ENCODE measurements at places on chromosomes 12 and 14.
A peak's percentile ranks its signal among the peaks of the same experiment; 100 is the strongest.

GRCh38 chr12:71503579-71504391, 64.2 kb downstream of the LGR5 start:
- DNase-seq, result no peak

- DNase-seq, result peak; percentile 74
These were observed 317.5 kb upstream of the RTL1 start for GRCh38 chr14:101220921-101221510.

DNA sequence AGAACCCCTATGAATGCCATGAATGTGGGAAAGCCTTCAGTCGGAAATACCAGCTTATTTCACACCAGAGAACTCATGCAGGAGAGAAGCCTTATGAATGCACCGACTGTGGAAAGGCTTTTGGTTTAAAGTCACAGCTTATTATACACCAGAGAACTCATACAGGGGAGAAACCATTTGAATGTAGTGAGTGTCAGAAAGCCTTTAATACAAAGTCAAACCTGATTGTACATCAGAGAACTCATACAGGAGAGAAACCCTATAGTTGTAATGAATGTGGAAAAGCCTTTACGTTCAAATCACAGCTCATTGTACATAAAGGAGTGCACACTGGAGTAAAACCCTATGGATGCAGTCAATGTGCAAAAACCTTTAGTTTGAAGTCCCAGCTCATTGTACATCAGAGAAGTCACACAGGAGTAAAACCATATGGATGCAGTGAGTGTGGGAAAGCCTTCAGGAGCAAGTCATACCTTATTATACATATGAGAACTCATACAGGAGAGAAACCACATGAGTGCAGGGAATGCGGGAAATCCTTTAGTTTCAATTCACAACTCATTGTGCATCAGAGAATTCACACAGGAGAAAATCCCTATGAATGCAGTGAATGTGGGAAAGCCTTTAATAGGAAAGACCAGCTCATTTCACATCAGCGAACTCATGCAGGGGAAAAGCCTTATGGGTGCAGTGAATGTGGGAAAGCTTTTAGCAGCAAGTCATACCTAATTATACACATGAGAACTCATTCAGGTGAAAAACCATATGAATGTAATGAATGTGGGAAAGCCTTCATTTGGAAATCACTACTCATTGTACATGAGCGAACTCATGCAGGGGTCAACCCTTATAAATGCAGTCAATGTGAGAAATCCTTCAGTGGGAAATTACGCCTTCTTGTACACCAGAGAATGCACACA, 22.3 kb downstream of the ZNF268 start:
- no peak for DNase-seq

GRCh38 chr12:131033486-131033885, 79.8 kb downstream of the ADGRD1 start:
- DNase-seq, result no peak

DNA sequence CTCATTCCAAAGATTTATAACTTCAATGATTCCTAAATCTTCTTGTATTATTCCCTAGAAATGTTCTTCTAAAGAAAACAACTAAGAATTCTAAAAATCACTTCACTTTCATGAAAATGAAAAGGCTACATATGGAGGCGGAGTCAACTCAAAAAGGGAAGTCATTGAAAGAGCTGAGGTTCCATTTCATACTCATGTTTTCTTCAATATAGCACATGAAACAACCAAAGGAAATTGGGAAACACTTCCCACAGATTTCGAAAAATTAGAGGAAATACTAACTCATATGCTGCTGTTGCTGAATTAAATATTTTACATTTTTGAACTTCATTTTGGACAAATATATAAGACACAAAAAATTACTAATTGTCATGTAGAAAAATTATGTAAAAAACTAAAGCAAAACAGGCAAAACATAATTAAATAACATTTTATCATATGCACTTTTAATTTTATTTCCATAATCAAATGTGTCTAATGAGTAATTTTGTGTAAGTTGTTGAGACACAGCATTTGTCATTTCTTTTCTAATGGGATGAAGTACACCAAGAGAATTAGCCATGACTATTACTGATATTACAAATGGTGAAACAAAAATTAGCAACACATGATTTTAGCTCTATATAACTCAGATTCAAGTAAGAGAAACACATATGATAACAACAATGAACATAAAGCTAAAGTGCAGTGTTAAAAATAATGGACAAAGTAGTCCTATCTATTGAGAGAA, at the start of gene CD163:
Gene CD163, minus strand, starts transcription at position 92 of the 730 bp plus-strand sequence. Its CDS starts 87 bp downstream, at position 5.
- DNase-seq, result no peak

DNA sequence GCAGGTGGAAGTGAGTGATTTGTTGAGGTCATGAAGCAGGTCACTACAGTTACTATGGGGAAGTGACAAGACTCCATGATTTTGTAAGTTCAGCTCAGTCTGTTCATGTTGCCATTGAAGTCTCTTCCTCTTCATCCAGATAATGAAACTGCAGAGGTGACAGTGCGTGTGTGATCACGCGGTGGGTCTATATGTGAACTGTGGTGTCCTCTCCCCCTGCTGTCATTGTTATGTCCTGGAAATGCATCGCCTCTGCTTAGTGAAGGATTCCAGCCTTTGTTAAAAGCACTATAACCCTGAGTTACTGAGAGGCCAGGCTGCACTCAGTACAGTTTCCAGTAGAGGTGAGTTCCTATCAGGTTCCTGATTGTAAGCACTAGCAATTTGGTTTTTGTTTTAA, 216.2 kb upstream of the RMST start:
- no peak for DNase-seq

GRCh38 chr14:104816616-104816884, 15.6 kb downstream of the ZBTB42 start:
- DNase-seq, result no peak

GRCh38 chr14:86299994-86300393, 770.0 kb downstream of the FLRT2 start:
- no peak for DNase-seq

DNA sequence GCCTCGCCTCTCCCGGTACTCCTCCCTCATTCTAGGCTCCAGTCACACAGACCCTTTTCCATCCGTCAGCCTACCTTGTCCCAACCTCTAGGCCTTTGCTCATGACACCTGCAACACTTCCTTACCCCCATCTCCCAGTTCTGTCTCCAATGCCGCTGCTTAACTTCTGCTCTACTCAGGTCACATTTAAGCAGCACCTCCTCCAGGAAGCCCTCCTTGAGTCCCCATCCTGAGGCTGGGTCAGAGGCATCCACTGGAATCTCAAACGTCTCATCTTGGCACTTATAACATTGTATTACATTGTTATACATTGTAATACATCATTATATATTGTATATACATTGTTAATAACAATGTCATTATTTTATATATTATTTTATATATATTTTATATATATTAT, 32.8 kb downstream of the RASAL1 start:
- no peak for DNase-seq

DNA sequence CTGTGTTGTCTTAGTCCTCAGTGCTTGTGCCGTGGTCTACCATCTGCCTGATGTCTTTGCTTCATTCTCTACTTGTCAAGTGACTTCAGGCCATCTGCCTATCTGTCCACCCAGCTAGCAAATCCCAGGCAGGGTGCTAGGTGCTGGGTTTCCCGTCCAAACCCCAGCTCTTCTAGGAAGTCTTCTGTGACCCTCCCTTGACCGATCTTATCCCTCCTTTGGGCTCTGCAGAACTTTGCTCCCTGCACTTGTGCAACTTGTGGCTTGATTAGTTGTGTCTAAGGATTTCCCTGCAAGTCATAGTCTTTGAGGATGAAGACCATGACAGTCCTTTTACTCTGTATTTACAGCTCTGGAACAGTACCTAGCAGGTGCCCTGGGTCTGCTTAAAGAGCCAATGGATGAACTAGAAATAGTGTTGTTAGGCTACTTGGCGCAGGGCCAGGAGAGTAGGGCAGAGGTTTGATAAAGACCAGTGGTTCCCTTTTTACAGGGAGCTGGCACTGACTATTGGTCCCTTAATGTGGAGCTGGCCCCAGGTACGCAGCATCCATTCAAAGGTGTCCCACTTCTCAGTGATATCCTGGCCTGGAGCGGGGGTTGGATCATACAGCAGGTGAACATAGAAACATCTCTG, 60.1 kb downstream of the ADCK1 start:
- no peak for DNase-seq

GRCh38 chr12:21221778-21222177, 90.8 kb downstream of the SLCO1B1 start:
- DNase-seq, result no peak

DNA sequence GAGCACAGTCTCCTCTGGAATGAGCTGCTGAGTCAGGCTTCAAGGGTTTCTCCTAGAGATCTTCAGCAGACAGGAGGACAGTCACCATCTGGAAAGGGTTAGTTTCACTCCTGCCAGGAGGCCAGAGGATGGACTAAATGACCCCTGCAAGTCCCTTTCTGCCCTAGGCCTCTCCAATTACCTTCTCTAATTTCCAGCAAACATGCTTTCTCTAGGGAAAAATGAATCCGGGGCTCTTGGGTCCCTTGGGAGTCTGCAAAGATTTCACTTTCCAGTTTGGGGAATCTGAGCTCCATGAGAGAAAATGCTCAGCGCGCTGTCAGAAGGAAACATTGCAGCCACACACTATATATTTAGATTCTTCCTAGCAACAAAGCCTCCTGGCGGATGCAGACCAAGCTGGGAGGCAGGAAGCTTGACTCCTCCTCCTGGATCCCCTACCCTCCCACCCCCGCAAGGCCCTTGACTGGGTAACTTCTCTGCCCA, 184.4 kb upstream of the CCND2 start:
- no peak for DNase-seq

- no peak for DNase-seq
These were observed 151.3 kb downstream of the BTG1 start for GRCh38 chr12:91994208-91994797.

DNA sequence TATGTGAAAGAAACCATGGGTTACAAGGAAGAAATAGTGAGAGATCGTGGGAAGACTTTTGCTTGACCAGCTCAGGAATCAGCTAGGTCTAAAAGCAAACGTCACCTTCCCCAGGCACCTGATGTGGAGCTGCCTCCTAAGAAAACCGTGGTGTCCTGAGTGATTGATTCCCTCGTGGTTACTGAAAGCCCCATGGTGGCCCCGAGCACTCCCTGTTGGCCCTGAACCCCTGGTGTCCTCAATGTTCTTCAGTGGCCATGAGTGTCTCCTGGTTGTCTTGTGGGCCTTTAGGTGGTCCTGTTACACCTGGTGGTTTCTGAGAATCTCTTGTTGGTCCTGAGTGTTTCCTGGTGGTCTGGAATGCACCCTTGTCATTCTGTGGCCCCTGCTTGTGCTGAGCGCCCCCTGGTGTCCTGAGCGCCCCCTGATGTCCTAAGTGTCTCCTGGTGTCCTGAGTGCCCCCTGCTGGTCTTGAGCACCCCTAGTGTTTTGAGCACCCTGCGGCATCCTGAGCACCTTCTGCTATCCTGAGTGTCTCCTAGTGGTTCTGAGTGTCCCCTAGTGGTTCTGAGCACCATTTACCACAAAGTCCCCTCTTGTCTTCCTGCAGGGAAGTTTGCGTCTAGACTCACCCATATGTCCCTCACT, 518.7 kb downstream of the TMEM121 start:
- DNase-seq, result no peak

DNA sequence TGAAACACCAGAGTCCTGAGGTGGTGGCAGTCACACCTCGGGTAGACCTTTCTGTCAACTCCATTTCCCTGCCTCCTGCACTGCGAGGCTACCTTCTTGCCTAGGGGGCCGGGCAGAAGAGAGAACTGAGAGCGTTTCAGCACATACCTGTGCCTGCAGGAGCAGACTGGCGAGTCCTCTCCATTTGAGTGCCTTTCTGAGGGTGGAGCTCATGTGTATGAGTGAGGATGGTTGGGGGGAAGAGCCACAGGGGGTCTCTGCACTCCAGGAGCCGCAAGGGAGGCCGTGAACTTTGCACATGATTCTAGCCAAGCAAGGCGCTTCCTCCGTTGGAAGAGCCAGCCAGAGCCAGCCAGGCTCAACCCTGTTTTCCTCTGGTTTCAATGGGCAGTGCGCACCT, 31.0 kb upstream of the CCND2 start:
- DNase-seq, result no peak

DNA sequence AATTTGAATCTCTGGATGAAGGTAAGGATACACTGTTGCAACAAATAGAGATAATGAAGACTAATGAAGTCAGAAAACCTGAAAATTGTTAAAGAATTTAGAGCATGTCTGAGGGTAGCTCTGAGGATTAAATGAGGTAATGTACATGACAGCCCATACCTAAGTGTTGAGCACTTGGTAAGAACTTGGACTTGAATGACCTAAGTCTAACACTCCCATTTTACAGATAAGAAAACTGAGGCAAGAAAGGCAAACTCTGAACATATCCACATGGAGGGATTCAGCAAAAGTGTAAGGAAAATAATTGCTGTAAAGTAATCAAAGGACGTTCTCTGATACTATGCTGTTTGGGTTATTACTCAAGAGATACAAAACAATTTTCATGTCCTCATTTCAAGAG, 29.0 kb downstream of the PTPRB start:
- no peak for DNase-seq

- no peak for DNase-seq
These were observed 39.9 kb upstream of the TMCC3 start for GRCh38 chr12:94690198-94690771.

DNA sequence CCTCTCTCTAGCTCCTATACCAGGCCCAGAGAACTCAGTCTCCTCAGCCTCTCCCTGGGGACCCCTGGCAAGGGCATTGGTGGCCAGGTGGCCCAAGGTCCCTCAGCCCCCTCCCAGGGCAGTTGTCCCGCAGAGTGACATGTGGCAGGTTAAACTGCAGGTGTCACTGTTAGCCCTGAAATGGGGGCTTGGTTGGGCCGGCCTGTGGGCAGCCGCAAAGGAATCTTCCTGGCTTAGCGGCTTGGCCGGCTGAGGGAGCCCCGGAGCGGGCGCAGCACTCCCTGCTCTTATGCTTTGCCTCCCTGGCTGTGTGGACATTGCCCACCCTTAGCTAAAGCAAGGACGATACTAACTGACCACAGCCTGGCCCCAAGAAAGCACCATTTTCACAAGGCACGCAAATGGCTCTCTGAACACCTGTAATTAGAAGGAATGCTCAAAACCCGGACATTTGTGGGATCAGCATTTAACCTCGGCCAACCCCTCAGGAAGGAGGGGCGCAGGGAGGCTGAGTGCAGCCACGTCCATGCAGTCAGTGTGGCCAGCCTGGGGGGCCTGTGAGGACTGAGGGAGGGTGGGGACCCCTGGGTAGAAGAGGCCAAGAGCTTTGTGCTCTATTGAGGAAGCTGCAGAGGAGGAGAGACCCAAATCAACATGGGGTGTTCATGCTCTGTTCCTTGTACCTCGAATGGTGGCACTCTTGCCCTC, 82.2 kb downstream of the PAPOLA start:
- DNase-seq, result peak; percentile 64

GRCh38 chr12:9033265-9033887, 44.0 kb downstream of the KLRG1 start:
- no peak for DNase-seq

- DNase-seq, result no peak
These were observed 9.3 kb downstream of the TNFAIP2 start for GRCh38 chr14:103132381-103133209.

GRCh38 chr14:57833323-57833722, 32.6 kb downstream of the SLC35F4 start:
- DNase-seq, result no peak

- DNase-seq, result no peak
These were observed 115.2 kb downstream of the LGMN start for GRCh38 chr14:92633274-92633616.

GRCh38 chr12:12985817-12986408, 14.2 kb downstream of the HEBP1 start:
- no peak for DNase-seq
